T-cell (primary cell): ENCODE measurements at places on chromosomes 16 and 17.

DNA sequence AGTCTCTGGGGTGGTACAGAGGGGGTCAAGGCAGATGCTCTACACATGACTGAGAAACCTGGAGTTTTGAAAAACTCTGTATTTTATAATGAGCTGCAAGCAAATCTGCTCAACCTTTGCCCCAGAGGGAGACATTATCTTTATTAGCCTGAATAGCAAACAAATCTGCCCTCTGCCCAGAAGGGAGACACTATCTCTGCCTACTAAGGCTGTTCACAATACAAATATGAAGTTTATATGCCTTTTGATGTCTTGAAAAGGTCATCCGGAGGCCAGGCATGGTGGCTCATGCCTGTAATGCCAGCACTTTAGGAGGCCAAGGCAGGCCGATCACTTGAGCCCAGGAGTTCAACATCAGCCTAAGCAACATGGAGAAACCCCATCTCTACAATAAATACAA lies 11.0 kb upstream of the XYLT1 start:
- H3K4me1 ChIP-seq = peaks cover 2% of the 10 kb centered on the region
- no peak overlapping the region for H3K27ac ChIP-seq
- H3K27me3 ChIP-seq = no peaks in the 10 kb centered on the region
- no peak for DNase-seq
- H3K4me3 ChIP-seq = no peak overlapping the region

DNA sequence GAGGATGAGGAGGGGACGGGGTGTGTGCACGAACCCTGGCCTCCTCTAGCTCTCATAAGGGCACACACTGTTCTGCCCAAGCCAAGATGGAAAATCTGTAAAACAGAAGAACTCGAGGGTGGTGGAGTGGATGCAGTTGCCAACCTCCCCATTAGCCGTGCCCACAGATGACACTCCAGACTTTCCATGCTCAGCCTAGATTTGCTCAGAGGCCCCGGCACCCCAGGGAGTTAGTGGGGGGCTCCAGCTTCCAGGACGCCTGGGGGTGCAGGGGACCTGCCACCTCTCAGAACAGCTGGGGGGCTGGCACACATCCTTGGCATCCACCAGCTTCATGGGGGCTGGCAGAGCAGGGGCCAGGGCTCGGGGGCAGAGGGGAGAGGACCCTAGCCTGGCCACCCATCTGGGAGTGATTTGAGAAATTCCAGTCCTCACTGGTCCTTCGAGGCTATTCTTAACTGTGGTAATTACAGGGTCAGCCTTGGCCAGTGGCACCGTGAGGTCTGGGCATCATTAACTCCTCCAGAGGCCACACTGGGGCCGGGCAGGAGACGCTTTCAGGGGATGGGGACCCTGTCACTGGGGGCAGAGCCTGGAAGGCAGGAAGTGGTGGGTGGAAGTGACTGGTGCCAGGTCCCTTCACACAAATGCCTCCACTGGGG lies 14.3 kb downstream of the VASN start:
- peaks cover 6% of the 10 kb centered on the region for H3K4me1 ChIP-seq
- DNase-seq = no peak
- no peak overlapping the region for H3K4me3 ChIP-seq
- peaks cover 84% of the 10 kb centered on the region for H3K36me3 ChIP-seq
- H3K27ac ChIP-seq = no peak overlapping the region

DNA sequence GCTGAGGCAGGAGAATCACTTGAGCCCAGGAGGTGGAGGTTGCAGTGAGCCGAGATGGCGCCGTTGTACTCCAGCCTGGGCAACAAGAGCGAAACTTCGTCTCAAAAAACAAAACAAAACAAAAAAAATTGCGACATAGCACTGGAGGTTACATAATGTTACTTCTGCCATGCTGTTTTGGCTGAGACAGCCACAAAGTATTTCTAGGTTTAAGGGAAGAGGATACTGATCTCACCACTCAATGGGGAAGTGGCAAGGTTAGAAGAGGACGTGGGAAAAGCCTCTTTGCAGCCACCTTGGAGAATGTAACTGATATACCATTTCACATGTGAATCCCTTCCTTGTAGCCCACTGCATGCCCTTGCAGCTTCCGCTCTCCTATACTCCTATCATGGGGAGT lies 131.2 kb upstream of the NLRP1 start:
- H3K4me3 ChIP-seq = no peak overlapping the region
- DNase-seq = no peak
- no peak overlapping the region for H3K27ac ChIP-seq

DNA sequence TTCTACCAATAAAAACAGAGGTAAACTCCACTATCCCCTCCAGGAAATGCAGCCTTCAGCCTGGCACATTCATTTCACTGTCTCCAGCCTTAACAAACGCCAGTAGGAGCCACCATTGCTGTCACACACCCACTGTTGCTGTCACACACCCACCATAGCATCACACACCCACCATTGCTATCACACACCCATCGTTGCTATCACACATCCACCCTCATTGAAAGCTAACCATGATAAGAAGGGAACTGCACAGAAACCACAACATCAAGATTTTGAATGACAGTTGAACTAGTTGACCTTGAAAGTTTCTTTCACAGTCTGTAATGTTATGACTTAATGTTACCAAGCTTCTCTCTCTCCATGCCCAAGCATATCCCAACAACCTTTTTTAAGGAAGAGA lies 38.1 kb downstream of the SHCBP1 start:
- H3K27ac ChIP-seq = no peak overlapping the region
- no peak for DNase-seq
- H3K4me1 ChIP-seq = no peaks in the 10 kb centered on the region
- no peaks in the 10 kb centered on the region for H3K27me3 ChIP-seq

- H3K27me3 ChIP-seq = no peaks in the 10 kb centered on the region
- H3K4me3 ChIP-seq = no peak overlapping the region
- DNase-seq = no peak
- no peak overlapping the region for H3K27ac ChIP-seq
- H3K36me3 ChIP-seq = peaks cover 59% of the 10 kb centered on the region
- H3K4me1 ChIP-seq = peaks cover 63% of the 10 kb centered on the region
Observed at GRCh38 chr16:71853413-71853812, 7.6 kb downstream of the ATXN1L start.

DNA sequence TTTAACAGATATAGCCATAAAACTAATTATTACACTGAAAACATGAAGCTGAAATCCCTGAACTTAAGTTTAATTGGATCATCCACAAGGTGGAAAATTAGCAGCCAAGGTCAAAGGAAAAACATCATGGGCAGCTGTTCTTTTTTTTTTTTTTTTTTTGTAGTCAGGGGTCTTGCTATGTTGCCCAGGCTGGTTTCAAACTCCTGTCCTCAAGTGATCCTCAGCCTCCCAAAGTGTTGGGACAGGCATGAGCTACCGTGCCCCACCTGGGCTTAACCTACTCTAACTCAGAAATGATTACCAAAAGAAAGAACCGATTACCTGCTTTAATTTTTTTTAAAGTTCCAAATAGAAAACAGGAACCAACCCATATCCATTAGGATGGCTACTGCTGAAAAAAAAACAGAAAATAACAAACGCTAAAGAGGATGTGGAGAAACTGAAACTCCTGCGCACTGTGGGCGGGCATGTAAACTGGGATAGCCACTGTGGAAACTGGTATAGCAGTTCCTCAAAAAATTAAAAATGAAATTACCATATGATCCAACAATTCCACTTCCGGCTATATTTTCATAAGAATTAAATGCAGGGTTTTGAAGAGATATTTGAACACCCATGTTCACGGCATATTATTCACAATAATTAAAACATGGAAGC lies 8.6 kb downstream of the CMC2 start:
- no peaks in the 10 kb centered on the region for H3K27me3 ChIP-seq
- H3K27ac ChIP-seq = peak overlapping the region; percentile 61
- peaks cover 10% of the 10 kb centered on the region for H3K4me1 ChIP-seq
- H3K4me3 ChIP-seq = no peak overlapping the region
- H3K36me3 ChIP-seq = peaks cover 3% of the 10 kb centered on the region
- DNase-seq = no peak

DNA sequence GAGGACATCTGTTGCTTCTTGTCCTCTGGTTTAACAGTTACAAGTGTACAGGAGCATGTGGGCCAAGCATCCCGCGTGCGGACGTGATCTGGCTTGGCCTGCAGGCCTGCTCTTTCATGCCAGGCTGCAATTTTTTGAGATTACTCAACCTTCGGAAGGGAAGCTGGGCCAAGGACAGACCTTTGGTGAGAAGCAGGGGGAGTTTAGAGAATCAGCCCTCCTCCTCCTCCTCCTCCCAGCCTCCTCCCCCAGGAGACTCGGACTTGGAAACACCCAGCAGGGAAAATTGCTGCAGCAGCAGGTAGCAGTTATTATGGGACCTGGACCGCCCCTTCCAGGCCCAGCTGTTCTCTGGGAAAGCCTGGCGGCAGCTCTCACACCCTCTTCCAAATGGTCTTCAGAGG lies 5.1 kb upstream of the KLHL36 start:
- no peak overlapping the region for H3K4me3 ChIP-seq
- no peak for DNase-seq
- no peak overlapping the region for H3K27ac ChIP-seq
- no peaks in the 10 kb centered on the region for H3K27me3 ChIP-seq
- no peaks in the 10 kb centered on the region for H3K36me3 ChIP-seq
- peaks cover 21% of the 10 kb centered on the region for H3K4me1 ChIP-seq

GRCh38 chr16:86892509-86892908 lies 314.2 kb downstream of the FOXL1 start:
- DNase-seq = no peak
- H3K4me1 ChIP-seq = no peaks in the 10 kb centered on the region
- H3K36me3 ChIP-seq = no peaks in the 10 kb centered on the region
- H3K27ac ChIP-seq = no peak overlapping the region

- H3K27ac ChIP-seq = no peak overlapping the region
- H3K27me3 ChIP-seq = no peaks in the 10 kb centered on the region
- H3K4me3 ChIP-seq = no peak overlapping the region
Observed at GRCh38 chr17:59666235-59666634, 41.0 kb downstream of the PTRH2 start.
